Right ventricle myocardium inferior (tissue), 1 donor: ENCODE measurements at places on chromosomes 7 and 10. TPM values are rescaled to one million over a fixed set of nuclear protein-coding genes. Genes with fewer than 3 reads are reported as not detected.

GRCh38 chr7:130149281-130150139, 55.7 kb downstream of the TMEM209 start:
- DNase-seq = no peak

- no peak for DNase-seq
Measured at GRCh38 chr10:71239946-71240795, 27.8 kb downstream of the UNC5B start.

- DNase-seq = no peak
Measured at GRCh38 chr7:35593899-35594298, 101.0 kb downstream of the HERPUD2 start.

Gene PRXL2A
- 102 TPM for total RNA-seq

Gene ANKRD7
- total RNA-seq = 0.70 TPM
